Mesenchymal stem cell (in vitro differentiated cells and primary cell): ENCODE measurements at places on chromosomes 12 and 14.

- no peak for DNase-seq
Measured at GRCh38 chr14:71521238-71522135, 410.7 kb upstream of the RGS6 start.

GRCh38 chr12:100031836-100032235 lies 47.1 kb upstream of the ANKS1B start:
- no peak for DNase-seq

GRCh38 chr12:104956870-104957718 lies 996 bp downstream of the SLC41A2 start:
- no peak for DNase-seq

DNA sequence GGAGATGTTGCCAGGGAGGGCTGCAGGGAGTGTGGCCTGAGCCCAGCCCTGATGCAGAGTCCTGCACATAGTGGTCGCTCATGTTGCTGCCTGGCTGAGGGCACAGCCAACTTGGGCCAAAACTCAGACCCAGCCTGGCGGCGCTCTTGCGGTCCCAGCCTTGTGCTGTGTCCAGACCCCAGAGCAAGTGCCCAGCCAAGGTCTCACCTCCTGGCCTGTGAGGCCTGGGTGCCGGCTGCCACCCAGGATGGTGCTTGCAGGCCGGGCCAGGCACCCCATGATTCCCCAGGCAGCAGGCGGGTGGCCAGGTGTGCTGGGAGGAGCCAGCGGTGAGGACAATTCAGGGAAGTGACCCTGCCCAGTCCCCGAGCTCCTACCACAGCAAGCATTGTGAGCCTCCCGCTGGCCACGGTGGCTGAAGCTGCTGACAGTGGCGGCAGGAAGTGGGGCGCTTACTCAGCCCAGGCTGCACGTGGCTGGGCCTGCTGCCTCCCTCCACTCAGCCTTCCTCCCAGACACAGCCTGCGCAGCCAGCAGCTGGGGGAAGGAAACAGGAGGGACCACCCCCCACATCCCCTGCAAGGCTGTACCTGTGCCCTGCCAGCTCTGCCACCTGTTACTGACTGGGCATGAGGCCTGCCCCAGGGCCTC lies 17.7 kb upstream of the PGF start:
- no peak for DNase-seq

- DNase-seq = no peak
Measured at GRCh38 chr12:96068636-96069035, 33.2 kb upstream of the LTA4H start.

DNA sequence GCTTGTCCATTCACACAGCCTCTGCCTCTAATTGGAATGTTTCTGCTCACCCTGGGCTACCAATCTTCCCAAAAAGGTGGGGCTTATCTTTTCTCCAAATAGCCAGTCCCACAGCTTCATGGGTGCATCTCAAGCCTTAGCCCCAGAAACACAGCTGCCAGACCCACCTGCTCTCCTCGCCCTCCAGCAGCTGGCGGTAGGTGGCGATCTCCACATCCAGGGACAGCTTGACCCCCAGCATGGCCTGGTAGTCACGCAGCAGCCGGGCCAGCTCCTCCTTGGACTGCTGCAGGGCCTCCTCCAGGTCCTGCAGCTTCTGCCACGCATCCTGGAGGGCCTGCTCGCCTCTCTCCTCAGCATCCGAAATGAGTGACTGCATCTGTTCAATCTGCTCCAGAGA lies 11.1 kb downstream of the KRT77 start:
- no peak for DNase-seq

- no peak for DNase-seq
Measured at GRCh38 chr14:68112442-68112841, 292.9 kb downstream of the RAD51B start.

DNA sequence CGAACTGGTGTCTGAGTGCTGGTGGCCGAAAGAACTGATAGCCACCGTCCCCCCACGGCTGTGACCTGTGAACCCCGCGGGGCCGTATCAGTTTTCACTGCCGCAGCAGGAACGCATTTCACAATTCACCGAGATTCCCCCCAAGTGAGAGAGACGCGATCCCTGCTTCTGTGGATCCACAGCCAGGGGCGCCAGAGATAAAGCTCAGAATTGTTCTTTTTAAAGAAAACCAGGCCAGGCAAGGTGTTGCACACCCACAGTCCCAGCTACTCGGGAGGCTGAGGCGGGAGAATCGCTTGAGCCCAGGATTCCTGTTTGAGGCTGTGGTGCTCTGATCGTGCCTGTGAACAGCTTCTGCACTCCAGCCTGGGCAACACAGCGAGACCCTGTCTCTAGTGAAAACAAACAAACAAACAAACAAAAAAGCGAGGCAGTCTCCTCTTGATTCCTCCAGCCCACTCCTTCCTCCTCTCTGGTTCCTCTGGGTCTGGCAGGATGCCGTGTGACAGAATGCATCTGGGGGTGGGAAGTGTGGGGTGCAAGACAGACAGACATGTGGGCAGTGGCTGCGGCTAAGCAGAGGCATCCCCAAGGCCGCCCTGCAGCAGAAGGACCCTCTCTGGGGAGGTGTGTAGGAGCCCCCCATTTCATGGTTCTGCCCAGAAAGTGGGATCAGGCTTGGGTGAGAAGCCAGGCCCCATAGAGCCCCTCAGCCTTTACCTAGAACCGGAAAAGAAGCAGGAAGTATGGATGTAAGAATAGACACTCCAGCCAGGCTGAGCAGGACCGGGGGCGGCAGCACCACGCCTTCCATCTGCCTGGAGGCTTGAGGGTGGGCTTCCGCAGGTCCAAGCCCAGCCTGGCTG lies 39.2 kb upstream of the PPP1R13B start:
- no peak for DNase-seq

- no peak for DNase-seq
Measured at GRCh38 chr12:132150780-132151144, 6.5 kb downstream of the NOC4L start.

GRCh38 chr14:92546347-92547053 lies 32.9 kb downstream of the RIN3 start:
- DNase-seq = peak; percentile 95

- DNase-seq = peak; percentile 38
Measured at GRCh38 chr14:61296719-61297502, 15.8 kb upstream of the TMEM30B start.

- DNase-seq = no peak
Measured at GRCh38 chr14:66645716-66646115, 137.8 kb downstream of the GPHN start.

GRCh38 chr14:92439537-92440344 lies 73.8 kb upstream of the RIN3 start:
- no peak for DNase-seq

- no peak for DNase-seq
Measured at GRCh38 chr12:113812411-113813228, 153.5 kb downstream of the RBM19 start.

DNA sequence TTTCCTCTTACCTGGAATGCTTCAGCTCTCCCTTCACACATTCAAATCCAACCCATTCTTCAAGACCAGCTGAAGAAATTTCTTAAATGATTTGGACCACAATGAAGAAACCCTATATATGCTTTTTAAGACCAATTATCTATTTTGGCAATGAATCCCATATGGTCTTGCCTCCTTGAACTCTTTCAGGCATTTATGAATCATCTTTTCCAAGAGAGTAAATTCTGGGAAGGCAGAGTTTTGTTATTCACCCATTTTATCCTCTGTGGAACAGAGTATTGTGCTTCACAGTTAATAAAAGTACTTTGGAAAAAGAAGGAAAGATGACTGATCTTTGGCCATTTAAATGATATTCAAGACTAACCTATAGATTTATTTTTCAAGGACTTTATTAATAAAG lies 14.0 kb downstream of the GIT2 start:
- no peak for DNase-seq

GRCh38 chr12:57738661-57739237 lies at the start of gene AGAP2:
Gene AGAP2, minus strand, starts transcription at chr12:57738742. Its CDS starts 496 bp downstream, at chr12:57738246.
- DNase-seq = no peak

DNA sequence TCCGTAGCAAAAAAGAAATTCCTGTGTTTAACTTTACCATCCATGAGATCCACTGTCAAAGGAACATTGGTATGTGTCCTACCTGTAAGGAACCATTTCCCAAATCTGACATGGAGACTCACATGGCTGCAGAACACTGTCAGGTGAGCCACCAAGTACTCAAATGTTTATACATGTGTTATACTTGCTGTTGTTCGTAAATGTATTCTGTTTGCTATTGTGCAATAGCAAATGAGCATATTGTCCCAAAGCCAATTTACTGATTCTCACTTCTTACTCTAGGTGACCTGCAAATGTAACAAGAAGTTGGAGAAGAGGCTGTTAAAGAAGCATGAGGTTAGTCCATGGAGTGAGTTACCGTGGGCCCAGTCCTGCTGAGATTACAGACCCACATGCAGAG lies 9.4 kb downstream of the TRAFD1 start:
- DNase-seq = no peak
